ENCODE measurements at places on chromosomes 13 and 19.

GRCh38 chr19:4390567-4391305 lies 9.6 kb downstream of the SH3GL1 start:
- DNase-seq, result no peak

GRCh38 chr19:10769533-10770491 lies 51.9 kb downstream of the DNM2 start:
- no peak for DNase-seq

DNA sequence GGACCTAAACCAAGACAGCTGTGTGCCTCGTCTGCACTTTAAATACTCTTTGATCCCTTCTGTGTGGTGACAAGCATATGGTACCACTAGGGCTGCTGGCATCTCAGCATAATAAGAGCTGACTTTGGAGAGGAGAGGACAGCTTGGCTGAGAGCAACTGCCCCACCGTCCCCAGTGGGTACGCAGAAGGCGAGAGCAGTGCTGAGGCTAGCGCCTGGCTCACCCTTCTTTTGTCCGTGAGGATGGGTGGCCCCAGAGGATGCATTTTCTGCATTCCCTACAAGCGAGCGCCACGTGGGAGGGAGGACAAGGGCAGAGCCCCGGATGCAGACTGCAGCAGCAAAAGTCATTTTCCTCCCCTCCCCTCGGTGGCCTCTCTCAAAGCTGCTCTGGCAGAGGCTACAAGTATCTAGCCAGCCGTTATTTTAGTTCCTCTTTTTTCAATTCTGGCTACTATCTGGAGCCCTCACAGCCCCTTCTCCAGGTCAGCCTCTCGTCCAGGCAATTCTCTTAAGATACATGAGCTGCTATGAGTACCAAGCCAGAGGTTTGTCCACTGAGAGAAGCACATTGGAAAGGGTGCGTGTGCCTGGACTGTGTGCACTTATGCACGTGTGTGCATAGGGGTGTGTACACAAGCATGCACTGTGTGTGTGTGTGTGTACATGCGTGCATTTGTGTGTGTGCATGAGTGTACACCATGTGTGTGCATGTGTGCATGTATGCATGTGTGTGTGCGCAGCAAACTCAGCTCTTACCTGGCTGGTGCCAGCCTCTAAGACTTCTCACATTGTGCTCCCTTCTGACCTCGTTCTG lies 51.3 kb downstream of the RAB20 start:
- DNase-seq, result no peak

DNA sequence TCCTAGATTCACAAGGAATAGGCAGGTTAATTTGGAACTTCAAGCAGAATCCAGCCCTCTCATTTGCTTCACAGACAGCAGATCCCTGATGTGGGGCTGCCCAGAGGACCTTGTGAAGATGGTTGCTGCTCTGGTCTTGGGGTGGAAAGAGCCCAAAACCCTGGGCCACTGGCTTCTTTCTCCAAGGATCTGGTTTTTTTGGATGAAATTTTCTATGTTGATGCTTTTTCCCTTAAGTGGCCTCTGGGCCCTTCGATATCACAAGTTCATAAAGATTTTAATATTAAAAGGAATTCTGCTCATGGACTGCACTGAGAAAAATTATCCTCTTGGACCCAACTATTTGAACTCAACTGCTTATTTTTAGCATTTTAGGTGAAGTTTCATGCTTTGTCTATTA lies 421.1 kb downstream of the KLF5 start:
- no peak for DNase-seq

- no peak for DNase-seq
Observed at GRCh38 chr13:113084094-113084942, 21.3 kb upstream of the F7 start.

DNA sequence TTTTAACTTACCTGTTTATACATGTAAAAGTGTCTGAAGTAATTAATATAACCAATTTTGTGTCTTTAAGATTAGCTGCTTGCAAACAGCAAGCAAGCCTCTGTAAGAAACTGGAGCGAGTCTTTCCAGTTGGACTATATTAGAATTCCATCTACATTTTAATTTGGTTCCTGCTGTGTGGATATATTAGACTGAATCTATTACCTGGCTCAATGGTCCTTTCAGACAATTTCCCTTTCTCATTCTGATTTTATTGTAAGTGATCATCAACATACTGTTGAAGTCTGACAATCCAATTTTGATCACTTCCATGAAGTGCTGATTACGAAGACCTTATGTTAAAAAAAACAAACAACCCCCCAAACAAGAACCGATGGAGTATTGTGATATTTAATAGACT lies 72.3 kb downstream of the GPC5 start:
- no peak for DNase-seq
